ENCODE measurements at places on chromosomes 5 and 9.

GRCh38 chr5:32522429-32523143 is 62.8 kb upstream of the SUB1 start:
- DNase-seq, result no peak

DNA sequence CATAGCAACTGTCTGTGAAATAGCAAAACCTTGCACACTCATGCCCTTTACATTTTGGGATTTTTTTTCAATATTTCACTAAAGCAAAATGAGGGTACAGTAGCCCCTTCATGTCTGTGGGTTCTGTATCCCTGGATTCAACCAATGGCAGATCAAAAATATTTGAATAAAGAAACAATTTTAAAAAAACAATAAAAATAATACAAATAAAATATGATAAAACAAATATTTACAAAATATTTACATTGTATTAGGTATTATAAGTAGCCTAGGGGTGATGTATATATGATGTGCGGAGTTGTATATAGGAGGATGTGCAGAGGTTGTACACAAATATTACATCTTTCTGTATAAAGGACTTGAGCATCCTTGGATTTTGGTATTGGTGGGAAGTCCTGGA is 67.3 kb upstream of the CDH10 start:
- DNase-seq, result no peak

GRCh38 chr5:131589510-131590348 is 45.3 kb downstream of the RAPGEF6 start:
- DNase-seq, result no peak

DNA sequence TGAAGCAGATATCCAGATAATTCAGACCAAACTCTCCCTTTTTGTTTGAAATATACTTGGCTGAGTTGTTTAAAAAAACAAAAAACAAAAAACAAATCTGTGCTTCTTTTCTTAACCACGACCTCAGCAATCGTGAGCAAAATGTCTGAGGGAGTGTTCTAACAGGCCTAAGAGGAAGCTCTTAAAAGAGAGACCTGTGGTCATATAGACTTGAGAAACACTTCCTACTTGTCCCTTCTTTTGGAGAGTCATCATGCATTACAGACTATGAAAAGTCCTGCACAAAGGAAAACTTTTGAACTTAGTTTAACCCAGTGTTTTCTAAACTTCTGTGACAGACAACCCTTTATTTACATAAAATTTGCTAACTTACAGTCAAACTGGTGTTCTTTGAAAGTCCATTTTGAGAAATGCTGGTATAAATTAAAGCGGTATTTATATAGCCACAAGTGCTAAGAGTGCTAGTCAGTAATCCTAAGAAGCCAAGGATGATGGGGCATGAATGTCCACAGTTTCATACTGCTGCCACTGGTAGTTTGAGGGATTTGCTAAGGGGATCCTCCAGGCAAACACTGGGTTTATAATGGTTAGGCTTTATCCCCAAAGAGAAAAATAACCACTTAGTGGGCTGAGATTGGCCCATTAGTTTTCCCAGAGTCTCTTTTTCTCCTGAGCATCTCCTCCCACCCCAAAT is 199.8 kb downstream of the LRRC70 start:
- DNase-seq, result no peak

DNA sequence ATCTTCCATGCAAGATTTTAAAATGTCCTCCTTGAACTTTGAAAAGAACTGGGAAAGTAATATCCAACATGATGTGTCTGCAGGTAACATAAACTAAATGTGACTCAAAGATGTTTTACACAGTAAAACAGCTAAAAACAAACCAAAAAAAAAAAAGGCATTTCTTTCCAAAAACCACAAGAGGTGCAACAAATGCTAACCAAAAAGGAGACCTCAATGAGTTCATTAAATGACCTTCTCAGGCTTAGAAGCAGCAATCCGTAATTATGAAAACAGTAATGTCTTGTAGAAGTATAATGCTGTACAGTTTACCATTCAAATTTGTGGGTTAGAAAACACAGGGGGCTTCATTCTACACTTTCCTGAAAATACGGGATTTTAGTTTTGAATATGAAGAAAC is 2.5 kb downstream of the RNF145 start:
- no peak for DNase-seq

DNA sequence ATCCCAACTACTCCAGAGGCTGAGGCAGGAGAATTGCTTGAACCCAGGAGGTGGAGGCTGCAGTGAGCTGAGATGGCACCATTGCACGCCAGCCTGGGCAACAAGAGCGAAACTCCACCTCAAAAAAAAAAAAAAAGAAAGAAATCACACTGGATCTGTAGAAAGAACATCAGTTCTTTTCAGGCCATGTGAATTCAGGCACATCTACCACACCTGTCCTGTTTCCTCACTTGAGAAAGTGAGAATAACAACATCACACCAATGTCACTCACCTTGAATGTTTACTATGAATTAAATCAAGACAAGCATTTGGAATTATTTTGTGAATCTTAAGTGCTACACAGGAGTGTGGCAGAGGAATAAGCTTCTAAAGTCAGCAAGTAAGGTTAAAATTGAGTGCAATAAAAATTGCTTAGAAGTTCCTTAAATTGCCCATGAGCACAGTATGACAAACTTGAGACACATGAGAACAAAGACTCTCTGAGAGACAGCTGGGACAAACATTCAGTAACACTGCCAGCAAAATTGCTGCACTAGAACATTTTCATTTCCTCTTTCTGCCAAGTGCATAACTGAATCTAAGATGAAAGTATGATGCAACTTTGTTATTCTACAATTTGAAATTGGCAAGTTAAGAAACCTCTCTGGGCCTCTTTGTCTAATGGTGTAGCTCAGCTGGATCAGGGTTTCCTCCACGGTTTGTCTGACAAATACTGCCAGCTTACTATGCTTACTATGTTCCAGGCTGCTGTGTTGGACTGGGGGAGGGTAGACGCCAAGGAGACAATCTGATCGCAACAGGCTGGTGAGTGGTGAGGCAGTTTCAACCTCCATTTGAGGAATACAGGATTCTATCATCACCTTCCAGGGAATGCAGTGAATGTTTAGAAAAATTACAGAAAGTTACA is 1.9 kb upstream of the RIC1 start:
- DNase-seq, result no peak

- no peak for DNase-seq
Observed at GRCh38 chr9:4009006-4009511, 290.8 kb downstream of the GLIS3 start.

- no peak for DNase-seq
Observed at GRCh38 chr5:17185773-17186172, 31.7 kb upstream of the BASP1 start.

GRCh38 chr5:79829260-79829659 is 139.6 kb downstream of the CMYA5 start:
- no peak for DNase-seq

- no peak for DNase-seq
Observed at GRCh38 chr5:1550287-1551076, 26.7 kb upstream of the LPCAT1 start.
